Activated CD4-positive, CD25-positive, alpha-beta regulatory T cell treated with anti-CD3 and anti-CD28 coated beads, Interleukin-2, amount 50 U/mL, for 16 hours (primary cell): ENCODE measurements at places on chromosomes 4 and X.

DNA sequence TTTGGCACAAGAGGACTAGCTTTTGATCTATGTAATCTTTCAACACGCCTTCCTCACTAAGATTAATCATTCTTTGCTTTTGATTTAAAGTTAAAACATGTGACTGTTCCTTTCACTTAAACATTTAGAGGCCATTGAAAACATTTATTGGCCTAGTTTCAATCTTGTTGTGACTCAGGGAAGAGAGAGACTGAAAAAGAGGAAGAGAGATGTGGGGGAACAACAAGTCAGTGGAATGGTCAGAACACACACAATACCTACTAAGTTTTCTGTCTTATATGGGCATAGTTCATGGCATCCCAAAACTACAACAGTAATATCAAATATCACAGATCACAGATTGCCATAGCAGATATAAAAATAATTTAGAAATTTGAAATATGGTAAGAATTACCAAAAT lies 812.9 kb upstream of the AGA start:
- no peak for DNase-seq

GRCh38 chr4:5712517-5712916 lies 1.5 kb downstream of the EVC start:
- no peak for DNase-seq

DNA sequence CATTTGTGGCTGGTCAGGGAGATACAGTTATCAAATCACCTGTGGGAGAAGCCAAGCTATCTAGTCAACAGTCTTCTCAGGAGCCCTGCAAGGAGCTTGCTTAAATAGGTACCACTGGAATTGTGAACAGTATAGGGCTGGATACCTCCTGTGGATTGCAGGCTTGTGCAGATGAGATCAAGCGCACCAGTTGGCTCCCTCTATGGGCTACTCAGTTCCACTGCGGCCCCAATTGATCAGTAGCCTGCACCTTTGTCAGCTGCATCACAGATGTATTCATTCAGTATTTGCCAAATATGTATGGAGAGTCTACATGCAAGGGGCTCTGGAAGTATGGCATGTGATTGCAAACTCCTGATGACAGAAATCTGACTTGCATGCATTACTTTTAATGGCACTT lies 28.6 kb downstream of the TEX13A start:
- no peak for DNase-seq

DNA sequence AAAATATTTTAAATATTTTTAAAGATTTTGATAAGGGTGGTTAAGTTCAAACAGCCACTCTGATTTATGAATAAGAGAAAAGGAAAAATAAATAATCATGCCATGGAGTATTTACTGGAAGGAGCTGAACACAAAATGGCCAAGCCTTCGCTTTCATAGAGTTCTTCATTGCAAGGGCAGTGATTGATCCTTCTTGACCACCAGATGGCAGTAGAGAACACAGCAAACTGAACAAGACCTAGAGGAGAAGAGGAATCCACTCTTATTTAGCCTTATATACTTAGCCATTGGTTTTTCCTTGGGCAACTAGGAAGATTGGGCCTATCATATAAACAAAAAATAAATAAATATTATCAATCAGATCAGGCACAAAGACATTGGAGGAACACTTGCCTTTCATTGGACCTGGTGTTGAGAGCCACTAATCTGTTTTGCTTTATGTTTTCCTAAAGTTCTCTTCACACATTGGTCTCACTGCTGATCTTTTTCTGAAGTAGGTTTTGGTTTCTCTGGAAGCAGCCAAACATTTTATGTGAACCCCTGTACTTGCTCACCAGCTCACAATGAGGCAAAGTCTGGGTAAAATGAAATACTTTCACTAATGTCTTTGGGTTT lies 58.1 kb upstream of the PARM1 start:
- no peak for DNase-seq

DNA sequence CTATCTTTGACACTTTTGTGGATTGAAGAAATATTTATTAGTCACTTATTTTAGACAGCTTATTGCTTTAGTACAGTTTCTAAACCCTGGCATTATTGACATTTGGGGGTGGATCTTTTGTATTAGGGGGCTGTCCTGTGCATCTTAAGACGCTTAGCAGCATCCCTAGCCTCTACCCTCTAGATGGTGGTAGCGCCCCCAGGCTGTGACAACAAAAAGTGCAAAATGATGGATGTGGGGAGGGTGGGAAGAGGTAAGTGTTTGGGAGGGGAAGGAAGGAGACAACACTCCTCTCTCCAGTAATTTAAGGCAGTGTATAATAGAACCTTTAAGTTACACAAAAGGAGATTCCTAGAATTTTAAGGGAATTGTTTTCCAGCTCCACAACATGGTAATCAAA lies 1210.6 kb downstream of the C4orf33 start:
- DNase-seq, result no peak

- DNase-seq, result no peak
Observed at GRCh38 chr4:56657128-56657527, 24.0 kb downstream of the HOPX start.

GRCh38 chr4:74751247-74751646 lies 43.1 kb downstream of the BTC start:
- DNase-seq, result no peak

GRCh38 chr4:6123541-6123940 lies 76.8 kb downstream of the JAKMIP1 start:
- no peak for DNase-seq

DNA sequence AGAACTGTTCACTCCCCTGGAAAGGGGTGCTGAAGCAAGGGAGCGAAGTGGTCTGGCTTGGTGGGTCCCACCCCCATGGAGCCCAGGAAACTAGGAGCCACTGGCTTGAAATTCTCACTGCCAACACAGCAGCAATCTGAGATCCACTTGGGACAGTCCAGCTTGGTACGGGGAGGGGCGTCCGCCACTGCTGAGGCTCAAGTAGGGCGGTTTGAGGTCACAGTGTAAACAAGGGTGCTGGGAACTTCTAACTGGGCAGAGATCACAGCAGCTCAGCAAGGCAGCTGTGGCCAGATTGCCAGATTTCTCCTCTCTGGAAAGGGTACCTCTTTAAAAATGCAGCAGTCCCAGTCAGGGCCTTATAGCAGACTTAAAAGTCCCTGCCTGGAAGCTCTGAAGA lies 53.9 kb upstream of the GALNTL6 start:
- DNase-seq, result no peak

- DNase-seq, result no peak
Observed at GRCh38 chrX:150899191-150899757, 806 bp upstream of the CD99L2 start.

GRCh38 chrX:150329868-150330267 lies 33.2 kb upstream of the MAMLD1 start:
- no peak for DNase-seq

DNA sequence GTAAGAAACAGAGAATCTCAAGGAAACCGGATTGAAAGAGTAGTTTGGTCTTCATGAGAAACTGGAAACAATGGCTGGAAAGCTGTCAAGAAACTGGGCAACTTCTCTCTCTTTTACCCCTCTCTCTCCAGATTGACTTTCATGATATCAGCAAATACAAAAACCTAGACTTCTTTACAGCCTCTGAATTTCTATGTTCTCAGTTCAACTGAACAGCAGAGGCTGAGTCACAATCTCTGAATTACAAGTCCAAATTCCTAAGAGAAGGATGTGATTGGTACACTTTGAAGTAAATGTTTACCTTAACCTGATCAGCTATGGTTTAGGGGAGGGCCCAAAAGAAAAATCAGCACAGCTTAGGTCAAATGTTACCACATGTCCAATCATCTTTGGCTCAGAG lies 974.9 kb downstream of the RPA4 start:
- no peak for DNase-seq

DNA sequence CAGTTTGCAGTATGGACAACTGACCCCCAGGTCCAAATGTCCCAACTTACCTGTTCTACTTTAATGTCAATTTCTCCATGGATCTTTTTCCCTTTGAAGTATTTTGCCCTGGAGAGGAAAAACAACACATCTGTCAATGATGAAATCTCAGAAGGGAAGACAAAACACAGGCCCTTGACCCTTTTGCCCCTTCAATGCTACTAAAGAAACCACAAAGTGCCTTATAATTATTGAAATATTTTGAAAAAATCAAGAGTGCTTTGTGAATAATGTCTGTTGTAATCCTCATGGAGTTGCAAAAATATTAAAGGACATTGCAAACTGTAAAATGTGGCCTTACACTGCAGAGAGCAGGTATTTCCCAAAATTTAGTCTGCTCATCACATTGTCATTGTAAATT lies 12.6 kb downstream of the SYN1 start:
- DNase-seq, result no peak

DNA sequence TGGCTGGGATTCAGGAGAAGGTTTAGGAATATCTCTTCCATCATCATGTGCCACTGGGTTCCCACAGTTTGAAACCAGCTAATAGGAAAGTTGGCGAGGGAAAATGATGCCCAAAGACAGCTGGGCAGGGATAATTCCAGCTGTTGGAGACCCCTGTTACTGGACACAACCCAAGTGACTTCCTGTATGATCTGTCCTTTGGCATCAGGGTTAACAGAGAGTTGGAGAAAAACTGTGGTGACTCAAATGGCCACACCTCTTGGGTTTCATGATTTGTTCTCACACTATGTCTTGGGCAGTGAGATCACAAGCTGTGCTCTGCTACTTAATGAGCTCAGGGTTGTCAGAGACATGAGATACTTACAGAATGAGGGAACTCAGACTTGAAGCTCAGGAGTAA lies 3.8 kb downstream of the FGF16 start:
- DNase-seq, result no peak

GRCh38 chrX:133369065-133369464 lies 46.2 kb downstream of the GPC4 start:
- no peak for DNase-seq

- DNase-seq, result no peak
Observed at GRCh38 chrX:16822723-16823122, 36.5 kb downstream of the TXLNG start.

- DNase-seq, result no peak
Observed at GRCh38 chr4:122458625-122459024, 2.1 kb upstream of the IL2 start.

GRCh38 chrX:39826813-39827543 lies 270.8 kb downstream of the BCOR start:
- DNase-seq, result no peak

DNA sequence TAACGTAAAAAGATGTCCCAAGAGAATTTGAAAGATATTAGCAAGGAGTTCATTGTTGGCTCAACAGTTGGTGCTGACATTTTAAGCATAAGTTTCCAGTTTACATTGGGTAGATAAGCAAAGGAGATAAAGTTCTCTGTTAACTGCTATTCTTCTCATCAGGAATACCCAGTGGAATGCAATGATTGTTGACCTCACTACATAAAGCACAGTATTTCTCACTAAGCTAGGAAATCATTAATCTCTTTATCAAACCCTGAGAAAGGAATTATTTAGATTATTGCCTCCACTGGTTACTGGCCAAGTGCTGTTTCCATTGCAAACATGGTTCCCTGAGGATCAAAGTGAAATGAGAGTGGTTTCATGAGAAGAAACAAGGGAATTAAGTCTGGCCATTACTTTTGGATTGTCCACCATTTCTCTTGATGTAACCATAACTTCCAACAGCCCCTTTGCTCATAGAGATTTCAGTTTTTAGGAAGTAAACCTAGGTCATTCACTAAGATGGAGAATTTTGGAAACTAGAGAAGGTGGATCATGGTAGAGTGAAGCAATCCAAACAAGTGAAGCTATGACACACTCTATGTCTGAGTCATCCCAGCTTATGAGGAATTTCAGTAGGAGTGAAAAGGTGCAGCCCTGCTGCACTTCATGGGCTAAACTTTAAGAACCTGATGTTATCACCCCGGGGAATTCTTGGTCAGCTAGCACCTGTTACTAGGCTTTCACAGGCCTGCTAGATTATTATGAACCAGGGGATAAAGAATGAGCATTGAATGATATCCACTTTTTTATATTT lies 163.4 kb downstream of the AREG start:
- DNase-seq, result no peak

DNA sequence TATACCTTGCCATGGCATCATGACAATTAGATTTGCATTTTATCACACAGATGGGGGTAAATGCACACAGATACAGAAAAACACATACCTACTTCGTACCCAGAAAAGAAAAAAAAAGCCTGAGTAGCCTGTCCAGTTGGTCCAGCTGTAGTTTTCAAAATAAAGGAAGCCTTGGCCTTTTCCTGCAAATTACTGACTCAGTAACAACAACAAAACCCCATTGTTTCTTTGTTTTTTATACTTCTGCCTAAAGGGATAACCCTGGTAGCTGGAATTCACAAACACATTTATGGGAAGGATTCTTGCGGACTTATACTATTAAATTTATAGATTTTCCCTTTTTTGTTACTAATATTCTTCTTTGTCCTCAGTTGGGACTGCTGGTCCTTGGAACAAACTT lies 156.4 kb upstream of the PCDH10 start:
- no peak for DNase-seq

DNA sequence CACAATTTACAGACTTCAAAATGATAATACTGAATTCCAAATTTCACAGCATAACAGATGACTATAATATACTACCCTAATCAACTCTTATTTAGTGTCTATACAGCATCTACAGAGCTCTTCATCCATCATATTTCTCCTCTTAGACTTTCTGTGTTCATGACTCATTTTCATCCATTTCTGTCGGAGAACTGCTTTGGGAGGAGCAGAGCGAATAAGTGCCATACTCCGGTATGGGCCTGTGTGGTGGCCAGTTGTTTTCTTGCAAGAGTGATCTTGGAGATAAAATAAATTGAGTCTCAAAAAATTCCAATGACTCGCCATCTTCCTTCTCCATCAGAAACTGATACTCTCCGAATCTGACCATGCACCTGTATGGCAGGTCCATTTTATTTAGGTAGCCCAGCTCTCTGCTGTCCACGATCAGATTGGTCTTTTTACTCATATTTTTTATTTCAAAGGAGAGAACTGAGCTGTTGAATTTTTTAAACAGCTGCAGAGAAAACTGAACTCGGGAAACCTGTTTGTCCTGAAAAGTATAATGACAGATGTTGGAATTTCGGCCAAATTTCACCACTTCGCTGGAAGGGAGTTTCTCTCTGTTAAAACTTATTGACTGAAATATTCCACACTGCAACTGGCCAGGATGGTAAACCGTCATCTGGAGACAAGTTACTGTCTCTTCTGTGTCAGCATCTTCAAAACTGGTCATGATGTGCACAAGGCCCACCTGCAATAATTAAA lies 7.8 kb downstream of the TIFA start:
- no peak for DNase-seq

GRCh38 chr4:7859326-7859725 lies 80.3 kb downstream of the AFAP1 start:
- DNase-seq, result no peak

- DNase-seq, result no peak
Observed at GRCh38 chr4:89488736-89489135, 181.1 kb upstream of the GPRIN3 start.

- DNase-seq, result no peak
Observed at GRCh38 chrX:8037593-8038348, 110.6 kb upstream of the PNPLA4 start.

DNA sequence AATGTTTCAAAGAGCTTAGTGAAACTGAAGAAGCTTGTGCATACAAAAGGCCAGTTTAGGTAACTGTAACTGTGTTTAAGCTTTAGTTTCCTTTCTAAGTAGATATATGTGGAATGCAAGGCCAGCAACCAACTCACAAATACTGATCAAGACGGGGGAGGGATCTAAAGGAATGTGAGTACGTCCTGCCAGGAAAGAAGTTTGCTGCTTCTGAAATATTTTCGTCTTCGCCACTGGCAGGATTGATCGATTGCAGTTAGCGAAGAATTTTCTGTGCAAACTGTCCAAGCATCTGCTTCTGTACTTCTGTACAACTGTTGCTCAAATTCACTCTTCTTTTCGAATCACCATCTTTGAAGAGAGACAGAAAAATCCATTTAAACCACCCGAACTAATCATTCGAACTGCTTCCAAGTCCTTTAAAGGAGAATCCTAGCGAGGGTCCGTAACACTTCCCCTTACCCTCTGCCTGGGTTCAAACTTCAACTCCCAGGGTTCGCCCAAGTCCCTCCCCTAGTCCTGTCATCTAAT lies 373 bp upstream of the INTS6L start:
- DNase-seq, result no peak
